ENCODE measurements at places on chromosomes 12 and 14.
A peak's percentile ranks its signal among the peaks of the same experiment; 100 is the strongest.

- DNase-seq = no peak
These were observed 54.6 kb upstream of the CLEC14A start for GRCh38 chr14:38310420-38310995.

- no peak for DNase-seq
These were observed 11.2 kb upstream of the LRIG3 start for GRCh38 chr12:58931518-58931917.

- DNase-seq = no peak
These were observed 133.7 kb downstream of the AEBP2 start for GRCh38 chr12:19572920-19573558.

DNA sequence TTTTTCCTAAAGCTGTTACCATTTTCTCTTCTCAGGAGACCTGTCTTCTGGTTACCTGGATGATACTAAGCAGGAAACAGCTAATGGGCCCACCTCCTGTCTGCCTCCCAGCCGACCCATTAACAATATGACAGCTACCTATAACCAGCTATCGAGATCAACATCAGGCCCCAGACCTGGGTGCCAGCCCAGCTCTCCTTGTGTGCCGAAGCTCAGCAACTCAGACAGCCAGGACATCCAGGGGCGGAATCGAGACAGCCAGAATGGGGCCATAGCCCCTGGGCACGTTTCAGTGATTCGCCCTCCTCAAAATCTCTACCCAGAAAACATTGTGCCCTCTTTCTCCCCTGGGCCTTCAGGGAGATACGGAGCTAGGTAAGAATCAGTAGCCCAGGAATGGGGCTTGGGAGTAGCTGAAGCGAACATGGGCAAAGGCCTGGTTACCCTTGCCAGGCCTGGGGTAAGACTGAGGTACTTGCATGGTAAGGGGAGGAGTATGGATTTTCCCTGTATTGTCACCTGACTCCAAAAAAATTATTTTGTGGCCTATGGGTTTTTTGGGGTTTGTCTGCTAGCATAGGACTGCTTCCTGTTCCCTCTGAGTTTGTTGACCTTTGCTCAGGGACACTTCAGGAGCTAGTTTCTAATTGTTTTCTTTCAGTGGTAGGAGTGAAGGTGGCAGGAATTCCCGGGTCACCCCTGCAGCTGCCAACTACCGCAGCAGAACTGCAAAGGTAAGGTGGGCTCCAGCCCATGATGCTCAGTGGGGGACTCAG is 26.6 kb downstream of the TRAFD1 start:
- DNase-seq = no peak

DNA sequence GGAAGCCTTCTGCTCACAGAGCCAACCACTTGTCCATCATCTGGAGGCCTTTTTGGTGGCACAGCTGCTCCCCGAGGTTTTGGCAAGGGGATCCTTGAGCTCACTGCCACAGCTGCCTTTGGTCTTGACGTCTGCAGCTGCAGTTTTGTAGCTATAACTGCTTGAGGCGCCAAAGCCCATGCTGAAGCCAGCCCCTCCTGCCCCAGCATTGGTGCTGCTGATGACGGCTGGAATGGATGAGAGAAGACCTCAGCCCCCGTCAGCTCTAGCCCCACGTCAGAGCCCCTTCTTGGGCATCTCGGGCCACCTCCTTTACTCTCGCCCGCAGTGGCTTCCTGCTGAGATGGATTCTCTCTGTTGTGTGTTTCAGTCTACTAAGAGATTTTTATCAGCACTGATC is 12.3 kb upstream of the KRT74 start:
- DNase-seq = peak; percentile 14

- DNase-seq = no peak
These were observed 322.3 kb upstream of the E2F7 start for GRCh38 chr12:77387671-77388070.

GRCh38 chr14:24172871-24173281 is 996 bp downstream of the REC8 start:
- DNase-seq = no peak

DNA sequence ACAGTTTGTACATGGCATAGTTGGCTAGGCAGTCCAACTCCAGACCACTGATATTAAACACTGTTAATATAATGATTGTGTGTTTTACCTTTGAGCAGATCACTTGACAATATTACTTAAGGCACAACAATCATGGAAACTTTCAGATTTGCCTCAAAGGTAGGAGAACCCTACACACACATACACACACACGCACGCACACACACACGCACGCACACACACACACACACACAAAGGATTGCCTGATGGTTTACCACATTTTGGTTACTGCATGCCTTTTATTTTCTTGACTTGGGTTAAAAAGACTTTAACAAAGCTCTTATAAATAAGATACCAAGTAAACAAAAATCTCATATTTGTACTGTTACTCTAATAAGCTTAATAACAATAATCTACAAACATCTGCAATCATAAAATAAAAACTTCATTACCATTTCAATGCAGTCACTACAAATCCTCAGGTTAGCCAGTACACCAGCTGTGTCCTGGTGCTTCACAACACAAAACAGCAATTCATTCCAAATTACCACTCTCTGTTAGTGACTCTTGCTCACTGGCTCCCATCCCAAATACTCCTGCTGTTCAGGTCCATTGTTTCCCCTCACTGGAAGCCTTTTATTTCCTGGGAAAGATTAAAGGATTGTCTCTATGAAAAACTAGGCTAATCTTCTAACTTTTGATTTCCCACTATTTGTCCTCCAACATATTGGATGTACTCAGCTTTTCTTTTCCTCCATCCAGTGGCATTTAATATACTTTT is 175.2 kb upstream of the ATP2B1 start:
- no peak for DNase-seq

DNA sequence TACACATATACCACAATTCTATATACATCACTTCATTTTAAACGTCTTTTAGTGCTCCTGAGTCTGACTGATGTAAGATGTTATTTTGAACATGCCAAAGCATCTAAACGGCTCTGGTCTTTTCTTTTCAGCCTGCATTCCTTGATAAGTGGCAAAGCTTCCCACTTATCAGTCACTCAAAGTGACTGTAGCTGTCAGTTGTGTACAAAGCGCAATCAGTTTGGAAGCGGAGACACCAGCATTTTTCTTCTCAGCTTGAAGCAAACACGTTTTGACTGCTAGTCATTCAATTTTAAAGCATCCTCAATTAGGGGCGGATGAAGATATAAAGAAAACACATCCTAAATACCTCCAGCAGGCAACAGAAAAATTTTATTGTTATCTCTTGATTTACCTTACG is 226.8 kb downstream of the SOX5 start:
- no peak for DNase-seq

All from activated T-cell treated with anti-CD3 and anti-CD28 coated beads for 4 hours (primary cell).